Hindlimb muscle (tissue), 1 donor: ENCODE measurements at places on chromosomes 12 and 14. TPM values are rescaled to one million over a fixed set of nuclear protein-coding genes. Genes with fewer than 3 reads are reported as not detected.
A peak's percentile ranks its signal among the peaks of the same experiment; 100 is the strongest.

The KRT7 gene
- polyA plus RNA-seq, result 1.9 TPM

GRCh38 chr12:79454338-79454843 lies 236.4 kb downstream of the PAWR start:
- no peak for DNase-seq

GRCh38 chr14:99271951-99272631 lies at the start of gene BCL11B:
BCL11B (minus strand) TSS chr14:99272197; CDS start chr14:99271218, 979 bp downstream.
- peak; percentile 82 for DNase-seq

The TBPL2 gene
- not detected for polyA plus RNA-seq

DNA sequence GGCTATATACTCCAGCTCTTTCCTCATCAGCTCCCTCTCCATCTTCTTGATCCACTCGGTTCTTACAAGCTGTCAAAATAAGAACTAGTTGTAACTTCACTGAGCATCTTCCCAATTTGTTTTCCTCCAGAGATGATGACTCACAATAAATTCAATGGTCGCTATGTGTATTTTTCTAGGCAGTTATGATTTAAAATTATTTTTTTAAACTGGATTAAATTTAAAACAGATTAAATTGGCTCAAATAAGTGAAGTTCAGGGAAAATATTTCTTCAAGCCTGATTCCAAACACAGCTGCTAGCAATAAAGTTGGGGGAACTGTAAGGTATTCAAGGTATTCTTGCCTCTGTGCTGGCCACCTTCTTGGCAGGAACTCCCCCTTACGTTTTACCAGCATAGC lies 717.7 kb upstream of the USP15 start:
- DNase-seq, result peak; percentile 6

GRCh38 chr12:130815028-130815741 lies 23.9 kb downstream of the STX2 start:
- no peak for DNase-seq

The P2RX2 gene
- not detected for polyA plus RNA-seq

The COX6A1 gene
- polyA plus RNA-seq, result 94.3 TPM

The IAPP gene
- polyA plus RNA-seq, result not detected

DNA sequence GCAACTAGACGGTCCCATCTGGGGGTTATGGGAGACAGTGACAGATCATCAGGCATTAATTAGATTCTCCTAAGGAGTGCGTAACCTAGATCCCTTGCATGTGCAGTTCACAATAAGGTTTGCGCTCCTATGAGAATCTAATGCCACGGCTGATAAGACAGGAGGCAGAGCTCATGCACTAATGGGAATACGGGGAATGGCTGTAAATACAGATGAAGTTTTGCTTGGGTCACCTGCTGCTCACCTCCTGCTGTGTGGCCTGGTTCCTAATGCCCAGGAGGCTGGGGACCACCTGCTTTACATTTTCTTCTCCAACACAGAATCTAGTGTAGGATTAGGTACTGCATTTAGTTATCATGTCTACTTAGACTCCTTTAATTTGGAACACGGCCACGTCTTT lies 49.7 kb upstream of the SAV1 start:
- DNase-seq, result no peak

DNA sequence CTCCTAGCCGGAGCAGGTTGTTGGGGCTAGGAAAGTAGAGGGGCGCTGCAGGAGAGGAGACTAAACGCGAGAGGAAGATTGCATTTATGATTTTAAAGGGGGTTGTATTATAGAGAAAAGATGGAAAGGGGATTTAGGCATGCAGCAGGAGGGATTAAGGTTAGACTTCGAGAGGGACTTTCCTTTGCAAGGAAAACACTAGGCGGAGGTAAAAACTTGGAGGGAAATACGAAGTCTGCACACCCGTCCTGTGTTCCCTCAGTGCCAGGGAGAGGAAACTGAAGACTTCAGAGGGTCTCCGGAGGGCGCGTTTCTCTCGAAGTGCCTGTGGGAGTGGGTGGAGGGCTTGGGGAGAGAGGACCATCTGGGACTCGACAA lies 420 bp upstream of the PPP1R1A start:
- no peak for DNase-seq

- DNase-seq, result no peak
These were observed 651.6 kb upstream of the LRFN5 start for GRCh38 chr14:40955131-40955505.

The FBLN5 gene
- polyA plus RNA-seq, result 53.0 TPM

DNA sequence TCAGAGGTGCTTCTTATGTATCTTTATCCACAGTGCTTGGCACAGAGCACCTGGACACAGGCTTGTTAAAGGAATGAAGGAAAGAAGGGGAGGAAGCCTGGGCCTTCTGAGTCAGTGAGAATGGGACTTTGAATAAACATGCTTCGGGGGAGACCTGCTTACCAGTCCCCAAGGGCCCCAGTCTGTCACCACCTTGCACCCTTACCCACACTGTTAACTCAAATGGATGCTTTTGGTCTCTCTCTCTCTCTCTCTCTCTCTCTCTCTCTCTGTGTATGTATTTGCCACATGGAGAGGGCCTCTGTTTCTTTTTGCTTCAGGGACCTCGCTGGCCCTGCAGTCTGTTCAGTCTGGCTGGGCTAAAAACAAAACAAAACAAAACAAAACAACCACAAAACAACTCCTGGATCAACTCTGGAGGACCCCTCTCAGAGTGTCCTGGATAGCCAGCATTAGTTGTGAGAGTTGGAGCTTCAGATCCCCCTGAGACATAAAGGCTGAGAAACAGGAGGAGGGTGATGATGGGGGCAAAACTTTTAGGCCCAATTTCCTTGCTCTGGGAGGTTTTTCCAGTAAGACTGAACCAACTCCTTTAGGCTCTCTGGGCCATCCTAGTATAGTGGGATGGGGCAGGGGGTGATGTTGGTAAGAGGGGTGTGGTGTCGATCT lies 1.9 kb downstream of the KIF5A start:
- no peak for DNase-seq

GRCh38 chr12:25404955-25405354 lies 148.1 kb downstream of the LMNTD1 start:
- DNase-seq, result no peak
